Caco-2 (cell line): ENCODE measurements at places on chromosomes 2 and 18.

- DNase-seq: no peak
These were observed 82.4 kb downstream of the MTCL1 start for GRCh38 chr18:8787794-8788193.

DNA sequence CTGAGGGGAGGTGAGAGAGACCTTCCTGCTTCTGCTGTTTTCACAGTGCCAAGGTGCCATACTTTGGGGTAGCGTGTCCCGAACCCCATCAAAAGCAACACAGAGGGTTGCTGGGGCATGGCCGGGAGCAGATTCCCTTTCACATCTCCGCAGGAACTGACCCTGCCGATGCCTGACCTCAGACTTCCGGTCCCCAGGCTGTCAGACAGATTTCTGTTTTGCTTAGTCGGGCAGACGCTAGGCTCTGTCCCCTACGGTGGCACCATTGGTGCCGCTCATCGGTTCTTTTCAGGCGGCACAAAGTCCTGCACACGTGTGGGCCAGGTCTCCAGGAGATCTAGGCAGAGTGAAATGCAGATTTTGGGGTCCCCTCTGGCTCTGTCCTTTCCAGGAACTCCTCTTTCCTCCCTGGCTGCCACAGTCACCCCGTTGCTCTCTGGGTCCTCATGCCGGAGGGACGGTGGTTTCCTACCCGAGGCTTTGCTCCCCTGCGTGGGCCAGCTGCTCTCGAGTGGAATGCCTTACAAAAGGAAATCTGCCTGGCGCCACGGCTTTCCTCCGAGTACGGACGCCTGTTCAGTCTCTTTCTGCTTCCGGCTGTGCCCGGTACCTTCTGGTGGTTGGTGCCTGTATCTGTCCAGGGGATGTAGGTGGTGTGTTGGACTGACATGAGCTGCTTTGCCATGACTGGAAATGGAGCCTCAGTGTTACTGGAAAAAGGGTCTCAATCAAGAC is 39.3 kb downstream of the RTP5 start:
- no peak for DNase-seq

- DNase-seq: no peak
These were observed 181.9 kb upstream of the RAB12 start for GRCh38 chr18:8427339-8427738.

GRCh38 chr18:75216212-75216910 is 5.8 kb downstream of the TSHZ1 start:
- DNase-seq: no peak

GRCh38 chr2:141497272-141497671 is 633.5 kb downstream of the LRP1B start:
- no peak for DNase-seq
